ENCODE measurements at places on chromosomes 1 and 21.

- DNase-seq, result no peak
These were observed 687 bp downstream of the TGFBR3 start for GRCh38 chr1:91885213-91885715.

DNA sequence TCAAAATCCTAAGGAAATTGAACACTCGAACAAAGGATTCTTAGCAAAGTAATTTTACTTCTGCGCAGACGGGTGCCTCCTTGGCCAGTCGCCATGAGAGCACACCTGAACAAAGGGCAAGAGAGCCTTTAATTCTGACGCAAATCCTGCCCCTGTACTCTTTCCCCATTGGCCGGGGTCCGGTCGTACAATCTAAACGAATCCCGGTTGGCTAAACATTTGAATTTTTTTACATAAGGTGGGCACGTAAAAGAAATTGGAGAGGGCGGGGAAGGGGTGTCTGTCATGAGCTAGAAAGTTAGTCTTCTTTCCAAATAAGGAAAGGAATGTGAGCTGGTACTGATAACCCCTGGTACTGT is 8.2 kb upstream of the IL22RA1 start:
- no peak for DNase-seq

- DNase-seq, result no peak
These were observed 24.7 kb downstream of the KNCN start for GRCh38 chr1:46526691-46527291.

GRCh38 chr1:83500531-83500930 is 498.4 kb downstream of the TTLL7 start:
- no peak for DNase-seq

- DNase-seq, result no peak
These were observed 11.2 kb upstream of the ATG4C start for GRCh38 chr1:62772607-62773295.

GRCh38 chr1:208047975-208048374 is 137.1 kb upstream of the CD34 start:
- no peak for DNase-seq

- DNase-seq, result peak; percentile 20
These were observed 100.1 kb upstream of the S1PR1 start for GRCh38 chr1:101136739-101137138.

- DNase-seq, result no peak
These were observed 61.6 kb downstream of the SELENOF start for GRCh38 chr1:86852289-86852688.

GRCh38 chr1:212620293-212620692 is 11.7 kb downstream of the ATF3 start:
- no peak for DNase-seq

GRCh38 chr21:38661197-38661871 is 144.4 kb upstream of the ETS2 start:
- no peak for DNase-seq

GRCh38 chr1:91884459-91885212 is 1.3 kb downstream of the TGFBR3 start:
- DNase-seq, result no peak

DNA sequence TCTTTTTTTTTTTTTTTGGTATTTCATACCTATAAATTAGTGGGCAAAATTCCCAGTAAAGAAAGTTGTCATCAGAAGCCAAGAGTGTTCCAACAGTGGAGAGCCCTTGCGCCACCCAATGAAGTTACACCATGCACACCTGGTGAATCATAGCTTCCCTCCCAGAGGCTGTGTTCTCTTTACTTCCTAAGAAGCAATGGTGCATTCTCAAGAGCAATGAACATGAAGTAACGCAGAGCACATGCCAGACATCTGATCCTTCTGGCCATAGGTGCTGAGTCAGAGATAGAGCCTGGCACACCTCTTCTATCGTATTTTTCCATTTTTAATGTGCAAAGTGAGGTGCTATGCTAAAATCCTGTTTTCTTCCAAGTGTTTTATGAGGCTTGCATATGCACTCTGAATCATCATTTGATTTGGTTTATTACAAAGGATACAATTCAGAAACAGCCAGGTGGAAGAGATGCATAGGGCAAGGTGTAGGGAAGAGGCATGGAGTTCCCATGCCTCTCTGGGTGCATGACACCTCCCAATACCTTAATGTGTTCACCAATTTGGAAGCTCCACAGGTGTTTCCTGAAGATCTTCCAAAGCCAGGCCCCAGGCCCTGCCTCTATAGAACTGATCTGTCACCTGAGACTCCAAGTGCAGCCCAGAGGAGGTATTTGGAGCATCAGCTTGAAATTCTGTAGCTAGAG is 408.0 kb downstream of the SIPA1L2 start:
- DNase-seq, result peak; percentile 7

- DNase-seq, result no peak
These were observed 42.0 kb upstream of the DMBX1 start for GRCh38 chr1:46447499-46448108.

- no peak for DNase-seq
These were observed 18.6 kb upstream of the LDLRAP1 start for GRCh38 chr1:25524568-25525360.

GRCh38 chr1:154329551-154330131 is 4.3 kb downstream of the ATP8B2 start:
- no peak for DNase-seq

GRCh38 chr1:38173157-38173831 is 126.7 kb upstream of the POU3F1 start:
- DNase-seq, result no peak

- DNase-seq, result no peak
These were observed 564.2 kb downstream of the PTPRU start for GRCh38 chr1:29800522-29800956.

GRCh38 chr1:58886611-58887010 is 102.8 kb upstream of the JUN start:
- DNase-seq, result peak; percentile 34

DNA sequence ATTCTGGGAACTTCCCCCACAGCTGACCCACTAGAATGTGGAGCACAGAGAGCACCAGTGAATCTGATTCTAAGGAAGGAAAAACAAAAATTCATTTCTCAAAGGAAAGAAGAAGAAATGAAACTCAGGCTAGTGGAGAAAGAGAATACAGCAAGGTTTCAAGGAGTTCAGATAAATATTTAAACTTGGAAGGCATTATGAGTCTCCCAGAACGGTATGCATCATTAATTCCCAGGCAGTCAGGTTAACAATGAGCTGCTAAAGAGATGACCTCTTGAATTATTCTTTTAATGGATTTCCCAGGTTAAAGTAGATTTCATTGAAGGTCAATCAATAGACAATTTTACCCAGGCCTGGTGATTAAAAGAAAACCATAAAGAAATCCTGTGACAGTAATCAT is 103.6 kb upstream of the KAZN start:
- no peak for DNase-seq

- peak; percentile 56 for DNase-seq
These were observed 123.8 kb downstream of the PCBP3 start for GRCh38 chr21:45767071-45768006.

GRCh38 chr1:52055066-52055865 is at the start of gene TXNDC12:
Gene TXNDC12, minus strand, starts transcription at chr1:52055191. Its CDS starts 95 bp downstream, at chr1:52055096.
- peak; percentile 92 for DNase-seq

GRCh38 chr1:145782272-145783099 is 41.4 kb downstream of the RNF115 start:
- peak; percentile 90 for DNase-seq

All from fibroblast of upper back skin (primary cell).